Activated T-helper 1 cell treated with anti-CD3 and anti-CD28 coated beads, Interleukin-12 subunit alpha, Interleukin-12 subunit beta, Interleukin-2, Interleukin-4 antibody, amounts not matched to agents 30 ng/mL and 10 ng/mL and 1 ng/mL, durations not matched to agents 14 hours and 24 hours and 36 hours (primary cell): ENCODE measurements at places on chromosomes 6 and 20. TPM values are rescaled to one million over a fixed set of nuclear protein-coding genes. Genes with fewer than 3 reads are reported as not detected.

Gene MUCL3
- not detected in 2 replicates for total RNA-seq

Gene ECI2
- total RNA-seq = 12.5 and 13.4 TPM in 2 replicates

Gene NR2E1
- total RNA-seq = not detected in 2 replicates

Gene GPX5
- total RNA-seq = not detected in 2 replicates

Gene HCRTR2
- not detected in 2 replicates for total RNA-seq

Gene RRAGD
- 7.8 and 10.1 TPM in 2 replicates for total RNA-seq

Gene ATP6V1G2
- 1.2 and 1.4 TPM in 2 replicates for total RNA-seq

Gene CST9L
- total RNA-seq = not detected in 2 replicates

Gene CD24
- total RNA-seq = 0.56 and 0.65 TPM in 2 replicates
